ENCODE measurements at places on chromosomes 2 and 18. TPM values are rescaled to one million over a fixed set of nuclear protein-coding genes. Genes with fewer than 3 reads are reported as not detected.

Gene GAL3ST2
- total RNA-seq, result not detected

Gene REEP1
- 0.14 TPM for total RNA-seq

Gene PFN4
- total RNA-seq, result 0.56 TPM

Gene IL36B
- total RNA-seq, result not detected

Gene ZNF385B
- 0.44 TPM for total RNA-seq

Gene VPS54
- total RNA-seq, result 26.3 TPM

Gene DES
- not detected for total RNA-seq

Gene CROCC2
- total RNA-seq, result not detected

Gene CDK5R2
- not detected for total RNA-seq

Gene TRIM43B
- total RNA-seq, result not detected

Gene NXPH2
- not detected for total RNA-seq

Gene KCNIP3
- 6.4 TPM for total RNA-seq

Gene SLC11A1
- total RNA-seq, result 1.0 TPM

Gene TRIM54
- total RNA-seq, result not detected

Gene DNAJC5G
- not detected for total RNA-seq

- peak; percentile 23 for DNase-seq
Measured at GRCh38 chr2:24409700-24410556, 49.6 kb upstream of the ITSN2 start.

- DNase-seq, result no peak
Measured at GRCh38 chr2:9738535-9739496, 104.5 kb upstream of the TAF1B start.

DNA sequence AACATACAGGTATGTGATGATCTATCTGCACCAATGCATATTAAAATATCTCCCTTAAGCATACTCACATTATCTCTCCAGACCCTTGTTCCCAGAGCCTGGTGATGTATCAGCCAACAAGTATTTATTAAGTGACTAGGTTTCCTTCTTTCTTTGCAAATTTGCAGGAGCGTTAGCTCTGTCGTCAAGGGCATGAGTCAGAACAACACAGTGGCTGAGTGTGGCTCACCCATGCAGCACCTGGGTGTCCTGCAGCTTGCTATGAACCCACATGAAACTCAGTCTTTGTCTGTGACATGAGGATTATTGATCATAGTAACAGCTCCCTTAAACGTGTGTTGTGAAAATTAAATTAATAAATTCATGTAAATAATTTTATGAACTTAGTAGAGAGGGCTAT lies 96.6 kb downstream of the PIEZO2 start:
- no peak for DNase-seq

GRCh38 chr18:76821356-76821874 lies 942 bp upstream of the ZNF236 start:
- no peak for DNase-seq

DNA sequence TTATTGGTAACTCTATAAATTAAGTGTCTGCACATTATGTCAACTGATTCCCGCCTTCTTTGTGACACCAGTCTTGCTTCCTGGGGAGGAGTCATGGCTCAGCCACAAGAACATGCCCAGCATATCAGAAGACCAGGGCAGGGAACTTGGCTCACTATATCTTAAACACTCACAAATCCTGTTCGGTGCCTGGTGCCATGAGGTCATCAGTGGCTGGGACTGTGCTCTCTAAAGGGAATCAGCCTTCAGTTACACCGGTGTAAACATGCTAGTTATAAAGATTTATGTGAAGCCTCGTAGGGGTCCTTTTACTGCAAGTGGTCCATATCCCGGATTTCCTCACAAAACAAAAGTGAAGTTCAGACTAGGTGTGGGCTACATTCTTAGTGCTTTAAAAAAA lies 73.1 kb upstream of the ZNF521 start:
- DNase-seq, result no peak

GRCh38 chr2:176171351-176172006 lies 14.4 kb downstream of the HOXD3 start:
- DNase-seq, result no peak

DNA sequence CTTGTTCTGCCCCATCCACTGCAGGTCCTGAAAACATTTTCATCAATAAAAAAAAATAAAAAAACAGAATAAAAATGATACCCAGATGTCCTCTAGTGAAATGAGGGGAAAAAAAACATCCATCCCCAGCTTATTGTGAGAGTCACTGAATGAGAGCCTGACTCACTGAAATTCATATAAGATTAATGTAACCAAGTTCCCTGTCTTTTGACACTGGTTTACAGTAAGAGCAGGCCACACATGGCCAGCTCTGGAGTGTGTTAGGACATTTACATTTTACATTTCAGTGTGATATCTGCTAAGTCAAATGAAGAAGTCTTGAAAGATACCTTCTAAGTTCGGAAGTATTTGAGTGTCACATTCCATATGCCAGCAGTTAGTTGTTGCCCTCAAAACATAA lies 21.1 kb upstream of the IL18R1 start:
- DNase-seq, result no peak

DNA sequence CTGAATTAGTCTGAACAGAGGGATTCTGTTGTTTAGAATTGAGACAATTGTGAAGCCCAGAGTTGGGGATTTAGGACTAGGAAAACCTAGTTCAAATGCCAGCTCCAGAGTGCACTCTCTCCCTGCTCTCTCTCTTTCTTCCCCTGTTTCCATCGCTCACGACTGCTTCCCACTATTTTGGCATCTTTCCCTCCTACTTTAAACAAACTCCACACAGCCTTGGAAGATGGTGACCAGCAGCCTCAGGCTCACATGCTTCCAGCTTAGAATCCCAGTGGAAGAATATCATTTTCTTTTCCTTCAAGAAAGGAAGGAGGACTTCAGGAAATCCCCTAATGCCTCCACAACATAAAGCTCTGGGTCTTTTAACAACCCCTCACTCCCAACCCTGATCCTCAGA lies 6.1 kb upstream of the DNMT3A start:
- no peak for DNase-seq

GRCh38 chr2:144180131-144180530 lies 339.8 kb downstream of the ZEB2 start:
- DNase-seq, result no peak

- DNase-seq, result no peak
Measured at GRCh38 chr2:207288628-207289027, 122.9 kb upstream of the KLF7 start.

GRCh38 chr2:60033325-60033724 lies 520.1 kb downstream of the BCL11A start:
- DNase-seq, result no peak

GRCh38 chr2:54122939-54123338 lies 7.5 kb downstream of the ACYP2 start:
- peak; percentile 75 for DNase-seq

DNA sequence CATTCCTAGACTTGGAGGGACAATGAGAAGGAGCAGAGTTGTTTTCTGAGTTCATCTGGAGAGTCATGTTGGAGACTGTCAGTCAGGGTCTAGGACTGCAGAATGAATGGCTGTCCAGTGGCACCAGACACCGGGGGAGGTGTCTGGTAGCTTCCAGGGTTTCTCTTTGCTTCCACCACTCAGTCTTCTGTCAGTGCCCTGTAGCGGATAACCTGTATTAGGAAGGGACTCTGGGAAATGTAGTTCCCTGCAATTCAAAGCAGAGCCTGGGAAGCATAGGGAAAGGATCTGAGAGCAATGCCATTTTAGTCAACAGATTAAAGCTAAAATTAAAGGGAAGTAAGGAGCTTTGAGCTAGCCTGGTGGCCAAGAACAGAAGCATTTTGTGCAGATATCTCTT lies 257.9 kb downstream of the THSD7B start:
- DNase-seq, result no peak

GRCh38 chr2:71538656-71539265 lies 85.4 kb downstream of the DYSF start:
- DNase-seq, result no peak
